Glutamatergic neuron (in vitro differentiated cells): ENCODE measurements at places on chromosomes 5 and 9. TPM values are rescaled to one million over a fixed set of nuclear protein-coding genes. Genes with fewer than 3 reads are reported as not detected.

The RPP25L gene
- 12.6 TPM for total RNA-seq

The LPAR1 gene
- 0.56 TPM for total RNA-seq

The RELL2 gene
- 12.6 TPM for total RNA-seq

DNA sequence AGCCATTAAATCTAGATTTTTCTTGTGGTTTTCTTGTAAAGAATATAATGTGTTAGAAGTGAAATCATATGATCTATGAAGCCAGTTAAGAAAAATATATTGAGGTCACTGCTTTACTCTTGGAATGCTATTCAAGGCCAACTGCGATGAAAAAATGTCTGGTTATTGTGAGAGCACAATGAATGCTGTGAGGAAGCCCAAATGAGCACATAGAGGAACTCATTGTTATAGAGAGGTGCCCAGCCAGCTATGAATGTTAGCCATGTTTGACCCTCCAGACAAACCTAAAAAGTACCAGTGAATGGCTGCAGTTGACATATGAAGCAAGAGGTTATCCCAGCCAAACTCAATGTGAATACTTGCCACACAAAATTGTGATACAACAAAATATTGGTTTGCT lies 359.8 kb upstream of the FAM174A start:
- no peak overlapping the region for H3K4me3 ChIP-seq
- no peaks in the 10 kb centered on the region for H3K4me1 ChIP-seq
- no peak overlapping the region for H3K27ac ChIP-seq

GRCh38 chr5:94309141-94309540 lies 309.3 kb downstream of the KIAA0825 start:
- H3K27ac ChIP-seq: no peak overlapping the region
- DNase-seq: no peak
- H3K4me1 ChIP-seq: peaks cover 5% of the 10 kb centered on the region
- no peak overlapping the region for H3K4me3 ChIP-seq
- H3K36me3 ChIP-seq: no peaks in the 10 kb centered on the region
- H3K27me3 ChIP-seq: no peaks in the 10 kb centered on the region

DNA sequence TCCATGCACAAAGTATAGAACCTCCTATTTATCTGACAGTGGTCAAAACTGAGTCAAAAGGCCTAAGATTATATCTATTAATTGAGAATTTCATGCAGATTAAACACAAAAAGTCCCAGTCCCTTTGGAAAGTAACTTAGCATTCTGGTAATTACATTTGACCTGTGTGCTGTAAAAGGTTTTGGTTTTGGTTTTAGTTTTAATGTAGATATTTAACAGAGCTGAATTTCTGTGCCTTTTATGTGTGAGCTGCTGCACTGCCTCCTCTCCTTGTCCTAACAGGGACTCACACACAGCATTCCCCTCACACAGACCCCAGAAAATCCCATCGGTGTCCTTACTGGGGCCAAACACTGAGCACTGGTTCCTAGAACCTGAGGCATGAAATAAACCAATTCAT lies 31.0 kb upstream of the FSD1L start:
- H3K36me3 ChIP-seq: peaks cover 1% of the 10 kb centered on the region
- no peak overlapping the region for H3K27ac ChIP-seq
- H3K4me1 ChIP-seq: peaks cover 8% of the 10 kb centered on the region
- no peak for DNase-seq

DNA sequence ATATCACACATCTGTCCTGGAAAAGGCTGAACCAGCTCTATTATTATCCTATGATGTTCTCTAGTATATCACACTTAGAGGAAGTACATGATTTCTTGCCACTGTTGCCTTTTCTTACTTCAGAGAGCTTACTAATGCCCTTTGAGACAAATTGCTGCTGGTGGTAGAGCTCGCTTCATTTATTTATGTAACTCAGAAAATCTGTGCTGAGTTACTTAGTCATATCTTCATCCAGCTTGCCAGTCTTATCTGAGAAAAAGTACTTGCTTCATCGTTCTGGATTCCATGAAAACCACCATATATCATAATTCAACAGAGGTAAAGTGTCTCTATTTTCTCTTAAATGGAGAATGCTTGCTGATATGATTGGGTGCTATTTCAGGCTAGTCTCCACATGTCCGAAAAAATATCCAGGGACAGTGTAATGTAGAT lies 26.6 kb downstream of the PTPDC1 start:
- H3K4me1 ChIP-seq: no peaks in the 10 kb centered on the region
- no peak for DNase-seq
- no peaks in the 10 kb centered on the region for H3K27me3 ChIP-seq
- H3K27ac ChIP-seq: no peak overlapping the region

GRCh38 chr5:168313596-168314204 lies 22.3 kb downstream of the WWC1 start:
- no peak for DNase-seq
- no peak overlapping the region for H3K4me3 ChIP-seq
- no peak overlapping the region for H3K27ac ChIP-seq
- peaks cover 12% of the 10 kb centered on the region for H3K4me1 ChIP-seq
- H3K36me3 ChIP-seq: peaks cover 7% of the 10 kb centered on the region

The PAPPA gene
- total RNA-seq: 10.5 TPM

DNA sequence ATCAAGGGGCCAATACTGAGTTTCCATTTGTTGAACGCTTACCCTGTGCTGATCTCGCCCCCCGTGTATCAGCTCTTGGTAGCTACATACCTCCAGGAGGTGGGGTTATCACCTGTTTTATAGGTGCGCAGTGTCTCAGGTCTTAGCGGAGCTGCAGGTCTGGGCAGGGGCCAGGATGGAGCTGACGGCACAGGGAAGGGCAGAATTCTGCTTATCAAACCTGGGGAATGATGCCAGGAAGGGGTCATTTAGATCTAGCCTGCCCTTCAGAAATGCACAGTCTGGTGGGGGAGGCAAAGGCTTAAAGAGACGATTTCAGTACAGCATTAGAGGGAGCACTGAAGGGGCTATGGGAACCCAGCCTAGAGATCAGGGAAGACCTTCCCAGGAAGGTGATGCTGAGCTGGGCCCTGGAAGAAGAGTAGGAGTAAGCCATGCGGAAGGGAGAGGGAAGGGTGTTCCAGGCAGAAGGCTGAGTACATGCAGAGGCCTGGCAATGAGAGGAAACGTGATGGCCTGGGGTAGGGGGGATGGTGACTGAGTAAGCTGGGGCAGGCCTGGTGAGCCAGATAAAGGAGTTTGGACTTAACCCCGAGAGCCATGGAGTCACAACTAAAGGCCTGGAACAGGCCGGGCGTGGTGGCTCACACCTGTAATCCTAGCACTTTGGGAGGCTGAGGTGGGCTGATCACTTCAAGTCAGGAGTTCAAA lies 31.5 kb downstream of the OLFML2A start:
- no peak overlapping the region for H3K4me3 ChIP-seq
- no peak for DNase-seq
- no peaks in the 10 kb centered on the region for H3K36me3 ChIP-seq
- H3K4me1 ChIP-seq: peaks cover 2% of the 10 kb centered on the region

The ANGPTL2 gene
- 55.5 TPM for total RNA-seq

GRCh38 chr5:177490992-177491391 lies 6.4 kb downstream of the PDLIM7 start:
- no peaks in the 10 kb centered on the region for H3K36me3 ChIP-seq
- DNase-seq: no peak
- H3K27me3 ChIP-seq: peaks cover 7% of the 10 kb centered on the region
- peaks cover 17% of the 10 kb centered on the region for H3K4me1 ChIP-seq
- peak overlapping the region; percentile 93 for H3K27ac ChIP-seq

The GPR150 gene
- total RNA-seq: not detected

The IFNA2 gene
- not detected for total RNA-seq

DNA sequence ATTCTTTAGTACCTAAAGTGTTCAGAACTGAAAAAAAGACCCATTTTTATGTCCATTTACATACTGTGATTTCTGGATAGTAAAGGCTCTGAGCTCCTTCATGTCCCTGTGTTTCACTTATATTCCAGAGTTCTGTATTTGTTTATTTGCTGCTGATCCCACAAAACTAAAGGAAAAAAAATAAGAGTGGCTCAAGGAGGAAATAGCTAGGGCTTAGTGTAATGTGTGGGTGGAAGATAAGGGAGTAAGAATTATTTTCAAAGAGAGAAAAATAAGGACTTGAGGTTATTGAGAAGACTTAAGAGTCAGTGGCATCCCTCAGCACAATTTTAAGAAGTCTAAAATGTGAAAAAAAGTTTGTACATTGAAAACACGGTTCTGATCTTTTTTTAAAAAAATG lies 46.0 kb downstream of the ENTREP1 start:
- H3K27ac ChIP-seq: no peak overlapping the region
- DNase-seq: no peak
- H3K4me1 ChIP-seq: peaks cover 2% of the 10 kb centered on the region
- H3K36me3 ChIP-seq: peaks cover 5% of the 10 kb centered on the region
- peaks cover 2% of the 10 kb centered on the region for H3K27me3 ChIP-seq
- H3K4me3 ChIP-seq: no peak overlapping the region

GRCh38 chr5:94080390-94080789 lies 339.0 kb upstream of the POU5F2 start:
- no peak overlapping the region for H3K4me3 ChIP-seq
- DNase-seq: no peak

GRCh38 chr5:52694648-52695047 lies 93.1 kb upstream of the ITGA1 start:
- H3K4me3 ChIP-seq: no peak overlapping the region
- no peaks in the 10 kb centered on the region for H3K27me3 ChIP-seq
- no peaks in the 10 kb centered on the region for H3K36me3 ChIP-seq
- H3K27ac ChIP-seq: no peak overlapping the region
- H3K4me1 ChIP-seq: no peaks in the 10 kb centered on the region
- DNase-seq: no peak

The PCA3 gene
- total RNA-seq: not detected

DNA sequence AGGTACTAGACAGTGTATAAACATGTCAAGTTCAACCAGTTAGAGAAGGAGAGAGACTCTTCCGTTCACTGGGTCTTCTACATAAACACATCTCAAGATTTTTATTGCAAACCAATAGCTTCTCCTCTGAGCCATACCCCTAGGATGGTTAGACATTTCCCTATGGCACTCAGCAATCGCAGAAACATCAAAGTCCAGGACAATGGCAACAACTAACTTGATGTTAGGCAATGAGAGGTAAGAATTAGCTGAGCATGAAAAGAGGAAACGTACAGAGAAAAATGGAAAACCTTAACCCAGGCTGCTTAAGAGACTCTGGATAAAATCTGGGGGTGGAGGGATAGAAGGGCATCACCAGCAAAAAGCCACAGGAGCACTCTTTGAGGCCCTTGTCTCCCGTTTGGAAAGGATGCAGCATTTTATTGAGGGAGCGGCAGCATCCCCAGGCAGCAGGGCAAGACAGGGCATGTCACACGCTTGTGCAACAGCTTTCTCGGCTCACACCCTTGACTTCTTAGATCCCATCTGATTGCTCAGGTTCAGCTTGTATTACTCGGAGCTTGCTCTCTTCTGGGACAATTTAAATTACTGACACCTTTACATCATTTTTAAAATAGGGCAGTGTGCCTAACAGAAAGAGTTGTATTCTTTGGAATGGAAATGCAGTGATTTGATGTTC lies 8.6 kb upstream of the PSAT1 start:
- H3K27me3 ChIP-seq: peaks cover 2% of the 10 kb centered on the region
- peaks cover 10% of the 10 kb centered on the region for H3K4me1 ChIP-seq
- DNase-seq: no peak
- H3K27ac ChIP-seq: no peak overlapping the region
- no peak overlapping the region for H3K4me3 ChIP-seq

The C9 gene
- not detected for total RNA-seq

The UIMC1 gene
- 38.5 TPM for total RNA-seq

- H3K4me3 ChIP-seq: no peak overlapping the region
- H3K4me1 ChIP-seq: no peaks in the 10 kb centered on the region
- no peaks in the 10 kb centered on the region for H3K27me3 ChIP-seq
- no peak for DNase-seq
Measured at GRCh38 chr9:7067169-7067568, 309.4 kb downstream of the KDM4C start.

The SLC25A2 gene
- 1.9 TPM for total RNA-seq

- H3K27me3 ChIP-seq: no peaks in the 10 kb centered on the region
- no peaks in the 10 kb centered on the region for H3K4me1 ChIP-seq
- no peak overlapping the region for H3K27ac ChIP-seq
- H3K36me3 ChIP-seq: no peaks in the 10 kb centered on the region
- DNase-seq: no peak
- H3K4me3 ChIP-seq: no peak overlapping the region
Measured at GRCh38 chr5:89273289-89273688, 390.3 kb upstream of the MEF2C start.

GRCh38 chr9:122320413-122320881 lies 50.4 kb upstream of the PTGS1 start:
- peaks cover 4% of the 10 kb centered on the region for H3K4me1 ChIP-seq
- no peaks in the 10 kb centered on the region for H3K36me3 ChIP-seq
- H3K27me3 ChIP-seq: no peaks in the 10 kb centered on the region

DNA sequence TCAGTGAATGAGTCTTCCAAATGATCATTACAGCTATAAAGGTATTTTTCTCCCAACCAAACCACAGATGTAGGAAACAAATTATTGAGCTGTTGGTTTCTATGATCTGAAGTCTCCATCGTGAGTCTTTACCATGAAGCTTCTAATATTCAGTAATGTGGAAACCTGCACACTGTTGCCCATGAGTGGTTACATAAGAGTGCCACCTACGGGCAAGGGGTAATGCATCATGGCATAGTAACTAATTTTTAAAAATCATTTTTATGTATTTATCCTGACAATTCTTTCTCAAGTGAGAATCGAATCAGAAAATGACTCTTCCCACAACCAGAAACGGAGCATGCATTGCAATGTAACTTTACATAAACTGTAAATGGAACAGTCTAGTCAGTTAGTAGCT lies 282.5 kb upstream of the SMARCA2 start:
- H3K4me3 ChIP-seq: no peak overlapping the region
- peaks cover 3% of the 10 kb centered on the region for H3K27me3 ChIP-seq
- peaks cover 11% of the 10 kb centered on the region for H3K4me1 ChIP-seq
- H3K36me3 ChIP-seq: no peaks in the 10 kb centered on the region
- H3K27ac ChIP-seq: no peak overlapping the region
- no peak for DNase-seq

The TARS1 gene
- total RNA-seq: 173 TPM
